Cortex of kidney (tissue), 1 donor: ENCODE measurements at places on chromosomes 11 and 22.

- no peak for DNase-seq
Measured at GRCh38 chr11:64107303-64107702, 58.6 kb downstream of the MACROD1 start.

DNA sequence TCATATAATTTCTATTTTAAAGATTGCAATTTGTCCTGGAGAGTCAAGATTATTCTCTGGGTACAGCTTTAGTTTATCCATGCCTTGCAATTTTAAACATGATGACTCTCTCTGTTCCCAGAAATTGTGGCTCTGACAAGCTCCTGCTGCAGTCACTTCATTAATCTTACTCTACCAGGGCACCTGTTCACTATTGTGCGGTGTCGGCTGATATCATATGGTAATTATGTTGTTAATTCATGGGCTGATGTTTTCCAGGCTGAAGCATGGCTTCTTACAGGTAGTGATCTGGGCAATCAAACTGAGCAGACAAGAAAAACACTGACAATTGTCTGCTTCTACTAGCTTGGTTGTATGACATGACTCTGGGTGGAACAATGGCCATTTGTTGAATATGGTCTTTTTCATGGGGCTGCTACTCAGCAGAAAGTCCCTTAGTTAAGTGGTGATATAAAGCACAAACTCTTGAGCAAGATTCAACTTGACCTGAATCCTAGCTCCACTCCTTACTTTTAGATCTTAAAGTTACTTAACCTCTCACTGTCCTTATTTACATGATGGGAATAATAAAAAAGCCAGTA is 230.7 kb downstream of the FAT3 start:
- no peak for DNase-seq

- no peak for DNase-seq
Measured at GRCh38 chr22:49036513-49036912, 791.2 kb downstream of the BRD1 start.

GRCh38 chr11:44651535-44652155 is 75.1 kb upstream of the TSPAN18 start:
- DNase-seq, result no peak

DNA sequence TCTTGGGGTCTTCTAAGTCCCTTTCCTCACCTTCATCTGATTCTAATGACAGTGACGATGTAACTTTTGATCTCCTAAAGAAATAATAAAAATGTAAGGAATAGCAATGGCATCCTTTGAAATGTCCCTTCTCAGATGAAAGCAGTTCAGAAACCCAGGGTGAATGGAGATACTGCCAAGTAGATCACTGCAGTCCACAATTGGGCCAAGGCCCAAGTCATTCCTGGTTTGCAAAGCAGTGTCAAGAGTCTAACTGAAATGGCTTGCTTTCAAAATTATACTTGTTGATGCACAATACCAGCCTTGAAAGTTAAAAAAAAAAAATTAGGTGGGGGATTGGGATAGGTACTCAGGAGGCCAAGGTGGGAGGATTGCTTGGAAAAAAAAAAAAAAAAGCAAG is 20.4 kb downstream of the ASCC2 start:
- no peak for DNase-seq

GRCh38 chr11:43505171-43505570 is 146.5 kb downstream of the TTC17 start:
- no peak for DNase-seq

- no peak for DNase-seq
Measured at GRCh38 chr11:125952559-125952958, 6.7 kb downstream of the VSIG10L2 start.

GRCh38 chr11:46658259-46658658 is 40.9 kb downstream of the ATG13 start:
- DNase-seq, result no peak

DNA sequence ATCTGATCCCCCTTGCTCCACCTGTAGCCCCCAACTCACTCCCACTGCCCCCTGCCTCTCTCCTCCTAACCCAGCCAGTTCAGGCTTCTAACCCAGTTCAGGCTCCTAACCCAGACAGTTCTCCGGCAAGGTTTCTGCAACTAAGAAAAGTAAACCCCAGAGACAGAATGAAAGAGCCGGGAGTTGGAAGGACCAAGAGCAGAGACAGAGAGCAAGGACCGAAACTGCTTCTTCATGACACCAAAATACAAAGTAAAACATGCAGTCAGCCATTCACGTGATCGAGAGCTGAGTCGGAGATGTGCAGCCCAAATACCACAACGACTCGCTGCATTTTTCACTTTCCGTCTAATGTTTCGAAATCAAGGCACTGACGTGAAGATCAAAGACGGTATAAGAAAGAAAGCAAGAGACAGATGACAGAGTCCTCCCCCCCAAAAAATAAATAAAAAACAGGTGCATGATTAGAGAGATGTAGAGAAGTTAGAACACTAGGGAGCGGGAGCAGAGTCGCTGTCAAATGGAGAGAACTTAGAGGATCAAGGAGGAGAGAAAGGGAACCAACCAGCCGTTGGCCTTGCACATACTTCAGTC is 884 bp downstream of the IL10RA start:
- DNase-seq, result no peak

DNA sequence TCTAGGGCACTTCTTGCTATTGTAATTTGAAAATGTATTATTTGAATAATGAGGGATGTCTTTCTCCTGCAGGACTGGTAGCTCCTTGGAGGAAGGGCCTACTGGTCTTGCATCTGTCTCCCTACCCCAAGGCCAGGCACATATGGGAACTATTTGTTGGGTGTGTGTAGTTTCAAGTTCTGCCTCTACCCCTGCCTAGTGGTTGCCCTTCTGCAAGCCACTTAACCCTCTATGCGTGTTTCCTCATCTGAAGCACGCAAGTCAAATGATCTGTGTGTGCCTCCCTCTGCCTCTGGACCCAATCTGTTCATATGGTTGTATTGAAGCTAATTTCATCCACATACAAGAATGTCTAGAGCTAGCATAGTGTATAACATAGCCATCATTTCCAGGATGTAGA is 67.0 kb downstream of the WNT11 start:
- DNase-seq, result no peak

- DNase-seq, result no peak
Measured at GRCh38 chr11:64745189-64745520, 1.2 kb upstream of the RASGRP2 start.

DNA sequence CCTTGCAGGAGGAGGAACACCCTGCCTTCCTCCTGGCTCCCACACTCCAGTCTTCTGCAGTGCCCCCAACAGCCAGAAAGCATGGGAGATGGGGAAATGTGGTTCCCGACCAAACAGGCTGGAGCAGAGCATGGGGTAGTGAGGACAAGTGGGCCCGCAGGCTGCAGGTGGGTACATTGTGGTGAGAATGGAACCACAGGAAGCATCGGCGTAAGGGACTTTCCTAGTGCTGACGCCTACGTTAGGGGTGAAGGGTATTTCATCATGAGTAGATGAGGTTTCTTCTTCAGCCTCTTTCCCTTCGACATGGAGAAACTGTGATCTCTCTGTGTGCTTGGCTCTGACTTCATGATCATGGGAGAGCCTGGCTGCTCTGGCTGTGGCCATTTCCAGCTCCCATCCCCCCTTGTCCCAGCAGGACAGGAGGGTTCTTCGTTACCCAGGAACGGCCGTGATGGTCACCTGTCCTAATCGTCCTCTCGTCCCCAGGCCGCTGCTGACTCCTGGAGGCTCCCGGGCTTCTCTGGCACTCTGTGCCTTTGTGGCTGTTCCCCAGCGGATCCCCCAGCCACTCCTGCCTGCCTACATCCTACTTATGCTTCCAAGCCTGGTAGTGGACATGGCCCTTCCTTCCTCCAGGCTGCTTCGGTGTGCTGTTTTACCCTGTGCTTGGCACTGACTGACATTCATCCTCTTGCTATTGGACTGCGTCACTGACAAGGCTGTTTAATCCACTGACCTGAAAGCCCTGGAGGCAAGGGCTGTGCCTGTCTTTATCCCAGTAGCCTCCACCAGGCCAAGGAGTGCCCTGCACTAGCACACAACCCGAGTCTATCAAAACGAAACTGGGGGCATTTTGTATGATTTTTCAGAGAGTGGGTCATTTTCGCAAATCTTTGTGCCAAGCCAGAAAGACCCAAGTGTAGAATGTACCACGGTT is 65.2 kb upstream of the CECR2 start:
- no peak for DNase-seq

GRCh38 chr22:26234296-26234695 is 65.0 kb downstream of the SEZ6L start:
- DNase-seq, result no peak

- no peak for DNase-seq
Measured at GRCh38 chr11:96232132-96232531, 110.9 kb downstream of the MAML2 start.

DNA sequence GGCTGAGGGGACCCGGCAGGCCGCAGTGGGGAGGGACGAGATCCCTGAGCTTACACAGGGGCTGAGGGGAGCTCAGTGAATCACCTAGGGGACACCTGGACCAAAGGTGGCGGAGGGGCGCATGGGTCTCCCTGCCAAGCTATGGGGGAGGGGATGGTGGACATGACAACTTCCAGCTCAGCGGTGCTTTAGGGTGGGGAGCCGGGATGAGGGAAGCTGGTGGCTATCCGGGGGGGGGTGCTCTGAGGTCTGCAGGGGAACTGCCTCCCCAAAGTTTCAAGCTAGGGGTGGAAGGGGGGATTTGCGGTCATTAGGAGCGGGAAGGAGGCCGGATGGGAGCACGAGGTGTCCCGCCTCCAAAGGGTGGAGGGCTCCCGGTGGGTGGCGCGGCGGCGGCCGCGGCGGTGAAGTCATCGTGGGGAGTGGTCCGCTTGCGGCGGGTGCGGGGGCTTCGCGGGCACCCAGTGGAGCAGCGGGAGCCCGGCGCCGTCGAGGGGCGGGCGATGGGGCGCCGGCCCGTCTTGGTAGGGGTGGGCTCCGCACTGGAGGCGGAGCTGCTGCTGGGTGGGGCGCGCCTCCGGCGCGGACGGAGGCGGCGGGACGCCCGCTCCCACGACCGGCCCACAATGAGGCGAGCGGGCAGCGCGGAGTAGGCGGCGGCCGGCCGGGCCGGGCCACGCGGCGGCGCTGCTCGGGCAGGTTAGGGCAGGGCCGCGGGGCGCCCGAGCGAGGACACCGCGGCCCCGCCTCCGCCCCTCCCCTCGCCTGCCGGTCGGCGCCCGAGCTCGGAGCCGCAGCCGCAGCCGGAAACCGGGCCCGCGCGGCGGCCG is at the start of gene MICALL1:
MICALL1 (plus strand) TSS at position 764 of the 830 bp plus-strand sequence. CDS start 126 bp downstream, outside the sequence.
- no peak for DNase-seq

- DNase-seq, result no peak
Measured at GRCh38 chr11:63516109-63516508, 10.2 kb downstream of the LGALS12 start.

- no peak for DNase-seq
Measured at GRCh38 chr11:105211806-105212554, 72.4 kb upstream of the CARD18 start.

DNA sequence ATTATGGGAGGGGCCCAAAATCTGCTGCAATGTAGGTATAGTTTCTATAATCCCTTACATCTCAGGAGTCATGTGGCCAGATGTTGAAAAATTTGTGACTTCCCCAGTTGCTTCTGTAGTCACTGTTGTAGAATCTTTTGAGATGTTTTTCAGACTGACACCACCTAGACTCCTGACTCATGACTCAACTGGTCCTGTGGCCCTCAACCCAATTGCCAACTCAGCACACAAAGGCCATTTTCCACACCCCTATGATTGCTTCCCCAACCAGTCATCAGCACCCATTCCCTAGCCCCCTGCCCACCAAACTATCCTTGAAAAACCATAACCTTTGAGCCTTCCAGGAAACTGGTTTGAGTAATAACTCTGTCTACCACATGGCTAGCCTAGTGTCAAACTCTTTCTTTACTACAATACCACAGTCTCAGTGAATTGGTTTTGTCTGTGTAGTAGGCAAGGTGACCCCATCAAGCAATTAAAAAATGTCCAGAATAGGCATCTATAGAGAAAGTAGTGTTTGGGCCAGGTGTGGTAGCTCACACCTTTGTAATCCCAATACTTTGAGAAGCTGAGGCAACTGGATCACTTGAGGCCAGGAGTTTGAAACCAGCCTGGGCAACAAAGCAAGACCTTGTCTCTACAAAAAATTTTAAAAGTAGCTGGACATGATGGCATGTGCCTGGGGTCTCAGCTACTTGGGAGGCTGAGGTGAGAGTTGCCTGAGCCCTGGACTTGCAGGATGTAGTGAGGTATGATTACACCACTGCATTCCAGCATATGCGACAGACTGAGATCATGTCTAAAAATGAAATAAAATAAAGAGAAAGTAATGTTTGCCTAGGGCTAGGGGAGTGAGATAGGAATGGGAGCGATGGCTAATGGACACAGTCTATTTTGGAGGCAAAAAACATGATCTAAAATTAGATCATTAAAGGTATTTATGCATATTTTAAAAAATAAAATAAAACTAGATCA is 24.1 kb upstream of the FEZ1 start:
- no peak for DNase-seq

- DNase-seq, result no peak
Measured at GRCh38 chr11:37422511-37422910, 824.5 kb upstream of the RAG2 start.

GRCh38 chr11:123494195-123495050 is 64.4 kb downstream of the GRAMD1B start:
- DNase-seq, result no peak

DNA sequence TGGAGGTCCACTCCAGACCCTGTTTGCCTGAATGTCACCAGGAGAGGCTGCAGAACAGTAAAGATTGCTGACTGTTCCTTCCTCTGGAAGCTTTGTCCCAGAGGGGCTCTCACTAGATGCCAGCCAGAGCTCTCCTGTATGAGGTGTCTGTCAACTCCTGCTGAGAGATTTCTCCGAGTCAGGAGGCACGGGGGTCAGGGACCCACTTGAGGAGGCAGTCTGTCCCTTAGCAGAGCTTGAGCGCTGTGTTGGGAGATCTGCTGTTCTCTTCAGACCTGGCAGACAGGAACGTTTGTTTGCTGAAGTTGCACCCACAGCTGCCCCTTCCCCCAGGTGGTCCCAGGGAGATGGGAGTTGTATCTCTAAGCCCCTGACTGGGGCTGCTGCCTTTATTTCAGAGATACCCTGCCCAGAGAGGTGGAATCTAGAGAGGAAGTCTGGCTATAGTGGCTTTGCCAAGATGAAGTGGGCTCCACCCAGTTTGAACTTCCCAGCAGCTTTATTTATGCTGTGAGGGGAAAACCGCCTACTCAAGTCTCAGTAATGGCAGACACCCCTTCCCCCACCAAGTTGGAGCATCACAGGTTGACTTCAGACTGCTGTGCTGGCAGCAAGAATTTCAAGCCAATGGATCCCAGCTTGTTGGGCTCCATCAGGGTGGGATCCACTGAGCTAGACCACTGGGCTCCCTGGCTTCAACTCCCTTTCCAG is 99.4 kb downstream of the PDE3B start:
- no peak for DNase-seq

- DNase-seq, result no peak
Measured at GRCh38 chr11:62077132-62077531, 46.7 kb upstream of the INCENP start.

GRCh38 chr11:14619603-14620531 is 23.7 kb upstream of the PDE3B start:
- DNase-seq, result no peak

- no peak for DNase-seq
Measured at GRCh38 chr11:121391914-121392313, 60.2 kb upstream of the SORL1 start.

DNA sequence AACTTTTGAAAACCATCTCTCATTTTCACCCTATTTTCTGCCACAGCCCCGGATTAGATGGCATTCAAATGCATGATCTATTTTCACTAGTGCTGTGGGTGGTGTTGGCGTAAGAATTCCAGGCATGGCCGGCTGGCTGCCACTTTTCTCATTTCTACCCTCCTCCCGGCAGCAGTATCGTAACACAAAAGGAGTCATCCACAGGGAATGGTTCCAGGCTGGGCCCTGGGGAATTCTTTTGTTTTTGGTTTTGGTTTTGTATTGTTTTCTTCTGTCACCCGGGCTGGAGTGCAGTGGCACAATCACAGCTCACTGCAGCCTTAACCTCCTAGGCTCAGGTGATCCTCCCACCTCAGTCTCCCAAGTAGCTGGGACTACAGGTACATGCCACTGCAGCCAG is 13.8 kb downstream of the JAML start:
- DNase-seq, result no peak
